ENCODE measurements at places on chromosomes 7 and 10.

GRCh38 chr7:106071356-106071998 is 40.6 kb downstream of the SYPL1 start:
- DNase-seq, result no peak

GRCh38 chr7:101146-102046 is 91.0 kb upstream of the FAM20C start:
- peak; percentile 81 for DNase-seq

GRCh38 chr7:158816995-158817394 is 12.3 kb downstream of the ESYT2 start:
- DNase-seq, result no peak

DNA sequence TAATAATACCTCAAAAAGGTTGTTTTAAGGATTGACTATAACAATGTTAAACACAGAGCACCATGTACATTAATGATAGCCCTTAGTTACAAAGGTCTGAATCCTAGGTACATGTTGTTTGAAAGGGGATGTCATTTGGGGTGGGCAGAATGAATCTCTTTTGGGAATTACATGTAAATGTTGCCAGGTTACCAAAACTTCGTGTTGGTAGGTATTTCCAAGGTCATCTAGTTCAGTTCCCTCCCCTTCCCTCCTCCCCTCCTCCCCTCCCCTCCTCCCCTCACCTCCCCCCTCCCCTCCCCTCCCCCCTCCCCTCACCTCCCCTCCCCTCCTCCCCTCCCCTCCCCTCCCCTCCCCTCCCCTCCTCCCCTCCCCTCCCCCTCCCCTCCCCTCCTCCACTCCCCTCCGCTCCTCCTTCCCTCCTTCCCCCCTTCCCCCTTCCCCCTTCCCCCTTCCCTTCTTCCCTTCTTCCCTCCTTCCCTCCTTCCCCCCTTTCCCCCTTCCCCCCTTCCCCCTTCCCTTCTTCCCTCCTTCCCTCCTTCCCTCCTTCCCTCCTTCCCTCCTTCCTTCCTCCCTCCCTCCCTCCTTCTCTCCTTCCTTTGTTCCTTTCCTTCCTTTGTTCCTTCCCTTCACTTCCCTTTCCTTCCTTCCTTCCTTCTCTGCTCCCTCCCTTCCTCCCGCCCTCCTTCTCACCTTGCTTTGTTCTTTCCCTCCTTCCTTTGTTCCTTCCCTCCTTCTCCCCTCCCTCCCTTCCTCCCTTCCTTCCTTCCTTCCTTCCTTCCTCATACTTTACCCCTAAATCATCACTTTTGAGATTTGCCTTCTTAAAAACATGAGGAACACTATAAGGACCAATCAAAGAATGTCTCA is 8.1 kb downstream of the VTI1A start:
- no peak for DNase-seq
